ENCODE measurements at places on chromosomes 2 and 18.

DNA sequence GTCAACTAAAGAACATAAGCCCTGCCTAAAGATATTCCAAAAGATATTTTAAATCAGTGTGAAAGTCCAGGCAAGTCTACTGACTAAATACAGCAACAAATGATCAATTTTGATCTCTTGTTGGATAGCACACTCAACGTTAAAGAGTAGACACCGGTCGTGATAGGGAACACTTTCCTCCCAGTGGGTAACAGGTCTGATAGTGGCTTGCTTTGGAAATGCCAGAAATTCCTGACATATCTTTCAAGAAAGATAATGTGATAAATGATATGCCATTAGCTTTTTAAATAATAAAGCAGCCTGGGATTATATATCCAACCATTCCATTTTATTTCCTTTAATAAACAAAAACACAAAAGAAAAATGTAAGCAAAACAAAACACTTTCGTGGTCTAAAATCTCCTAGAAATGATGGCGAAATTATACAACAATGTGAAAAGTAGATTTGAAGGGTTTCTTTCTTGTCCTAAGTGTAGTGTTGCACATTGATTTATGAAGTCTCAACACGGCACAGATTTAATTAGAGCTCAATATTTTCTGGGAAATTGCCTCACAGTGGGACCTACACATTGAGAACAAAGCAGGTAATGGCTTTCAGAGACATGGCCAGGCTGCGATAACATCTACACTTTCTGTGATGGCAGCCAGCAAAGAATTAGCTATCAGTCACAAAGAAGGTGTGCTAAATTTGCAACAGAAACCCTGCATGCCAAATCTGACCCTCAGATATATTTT is 158.6 kb downstream of the PPP1R1C start:
- no peak overlapping the region for H3K4me3 ChIP-seq
- H3K36me3 ChIP-seq: no peaks in the 10 kb centered on the region
- no peak for DNase-seq
- no peaks in the 10 kb centered on the region for H3K4me1 ChIP-seq
- H3K27me3 ChIP-seq: peaks cover 5% of the 10 kb centered on the region

DNA sequence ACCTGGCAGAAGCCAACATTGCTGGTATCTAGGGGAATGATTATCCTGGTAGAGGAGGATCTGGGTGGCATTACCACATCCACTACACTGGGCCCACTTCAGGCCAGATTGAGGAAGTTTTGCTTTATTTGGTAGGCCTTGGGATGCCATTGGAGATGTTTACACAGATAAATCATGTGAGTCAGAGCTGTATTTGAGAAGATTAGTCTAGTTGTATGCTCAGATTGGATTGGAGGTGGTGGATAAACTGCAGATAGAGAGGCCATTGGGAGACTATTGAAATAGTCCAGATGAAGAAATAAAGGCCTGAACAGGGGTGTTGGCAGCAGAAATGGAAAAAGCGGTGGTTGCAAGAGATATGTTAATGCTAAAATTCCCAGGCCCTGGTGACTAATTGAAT is 81.5 kb downstream of the EFEMP1 start:
- H3K36me3 ChIP-seq: no peaks in the 10 kb centered on the region
- no peak overlapping the region for H3K4me3 ChIP-seq
- no peaks in the 10 kb centered on the region for H3K4me1 ChIP-seq
- DNase-seq: no peak
- H3K27me3 ChIP-seq: peaks cover 5% of the 10 kb centered on the region
- no peak overlapping the region for H3K27ac ChIP-seq

DNA sequence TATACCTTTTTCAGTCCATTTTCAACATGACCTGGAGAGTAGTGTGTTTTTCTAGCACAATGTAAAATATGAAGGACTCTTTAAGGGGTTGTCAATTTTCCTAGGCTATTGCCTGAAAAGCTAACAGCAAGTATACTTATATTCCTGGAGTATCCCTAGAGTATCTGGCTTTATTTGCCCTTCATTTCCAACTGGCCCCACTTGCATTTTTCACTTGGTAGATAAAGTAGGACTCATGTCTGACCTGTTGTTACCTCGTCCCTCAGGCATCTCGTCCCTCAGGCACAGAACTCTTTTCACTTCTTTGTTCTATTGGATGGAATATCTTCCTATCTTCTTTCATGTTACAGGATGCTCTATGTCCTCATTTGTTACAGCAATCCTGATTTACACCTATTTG is 69.2 kb downstream of the SPAG16 start:
- H3K27ac ChIP-seq: no peak overlapping the region
- no peak overlapping the region for H3K4me3 ChIP-seq
- H3K27me3 ChIP-seq: no peaks in the 10 kb centered on the region
- H3K36me3 ChIP-seq: no peaks in the 10 kb centered on the region
- H3K4me1 ChIP-seq: no peaks in the 10 kb centered on the region
- DNase-seq: no peak

GRCh38 chr18:21599585-21600525 is 649 bp downstream of the ESCO1 start:
- DNase-seq: peak; percentile 45
- peaks cover 6% of the 10 kb centered on the region for H3K36me3 ChIP-seq
- H3K27ac ChIP-seq: peak overlapping the region; percentile 99
- H3K4me1 ChIP-seq: peaks cover 29% of the 10 kb centered on the region
- no peaks in the 10 kb centered on the region for H3K27me3 ChIP-seq

- DNase-seq: no peak
- H3K27ac ChIP-seq: no peak overlapping the region
- no peaks in the 10 kb centered on the region for H3K4me1 ChIP-seq
- no peak overlapping the region for H3K4me3 ChIP-seq
These were observed 667.0 kb downstream of the TSN start for GRCh38 chr2:122422384-122422991.

- no peaks in the 10 kb centered on the region for H3K4me1 ChIP-seq
- H3K27me3 ChIP-seq: peaks cover 9% of the 10 kb centered on the region
- no peak for DNase-seq
These were observed 50.6 kb upstream of the TMEFF2 start for GRCh38 chr2:192245329-192245728.

- no peak overlapping the region for H3K4me3 ChIP-seq
- H3K27ac ChIP-seq: no peak overlapping the region
- H3K36me3 ChIP-seq: no peaks in the 10 kb centered on the region
- no peak for DNase-seq
These were observed 48.5 kb downstream of the SLC5A7 start for GRCh38 chr2:108034843-108035242.

GRCh38 chr2:25388491-25388890 is 46.8 kb upstream of the DNMT3A start:
- no peak for DNase-seq
- no peak overlapping the region for H3K27ac ChIP-seq
- H3K27me3 ChIP-seq: no peaks in the 10 kb centered on the region
- no peak overlapping the region for H3K4me3 ChIP-seq

DNA sequence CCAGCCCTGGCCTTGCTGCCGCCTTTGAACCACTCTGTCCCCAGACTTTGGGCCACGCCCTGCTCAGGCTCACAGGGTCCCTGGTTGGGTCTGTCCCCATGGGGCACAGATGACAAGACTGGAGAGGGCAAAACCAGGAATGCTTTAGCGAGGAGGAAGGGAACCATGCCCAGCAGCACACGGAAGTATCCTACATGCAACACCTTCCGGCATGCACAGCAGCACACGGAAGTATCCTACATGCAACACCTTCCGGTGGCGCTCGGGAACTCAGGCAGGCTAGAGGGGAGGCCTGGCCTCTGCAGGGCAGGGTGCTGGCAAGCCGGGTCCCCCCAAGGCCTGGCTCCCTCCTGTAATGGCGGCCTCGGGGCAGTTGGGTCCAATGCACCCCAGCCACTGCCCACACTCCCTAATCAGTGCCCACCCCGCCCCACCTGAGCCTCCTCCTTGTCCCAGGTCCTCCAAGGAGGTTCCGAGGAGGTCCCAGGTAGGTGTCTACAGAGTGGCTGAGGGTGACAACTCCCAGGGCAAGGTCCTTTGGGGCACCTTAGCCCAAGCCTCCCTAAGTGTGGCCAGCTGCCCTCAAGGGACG is 33.6 kb upstream of the SNED1 start:
- no peaks in the 10 kb centered on the region for H3K36me3 ChIP-seq
- H3K4me1 ChIP-seq: peaks cover 4% of the 10 kb centered on the region
- no peak overlapping the region for H3K27ac ChIP-seq
- DNase-seq: no peak

DNA sequence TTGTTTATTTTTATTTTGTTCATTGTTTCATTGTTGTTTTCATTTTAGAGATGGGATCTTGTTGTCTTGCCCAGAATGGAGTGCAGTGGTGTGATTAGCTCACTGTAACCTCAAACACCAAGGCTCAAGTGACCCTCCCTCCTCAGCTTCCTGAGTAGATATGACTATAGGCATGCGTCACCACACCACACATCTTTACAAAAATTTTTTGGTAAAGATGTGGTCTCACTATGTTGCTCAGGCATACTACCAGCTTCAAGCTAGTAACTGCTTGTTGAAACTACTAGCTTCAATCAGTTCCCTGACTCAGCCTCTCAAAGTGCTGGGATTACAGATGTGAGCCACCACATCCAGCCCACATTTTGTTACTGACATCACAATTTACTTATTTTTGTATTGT is 14.8 kb downstream of the FAM237A start:
- H3K27ac ChIP-seq: no peak overlapping the region
- no peaks in the 10 kb centered on the region for H3K27me3 ChIP-seq
- no peak overlapping the region for H3K4me3 ChIP-seq
- no peak for DNase-seq
- H3K36me3 ChIP-seq: no peaks in the 10 kb centered on the region
- H3K4me1 ChIP-seq: no peaks in the 10 kb centered on the region

DNA sequence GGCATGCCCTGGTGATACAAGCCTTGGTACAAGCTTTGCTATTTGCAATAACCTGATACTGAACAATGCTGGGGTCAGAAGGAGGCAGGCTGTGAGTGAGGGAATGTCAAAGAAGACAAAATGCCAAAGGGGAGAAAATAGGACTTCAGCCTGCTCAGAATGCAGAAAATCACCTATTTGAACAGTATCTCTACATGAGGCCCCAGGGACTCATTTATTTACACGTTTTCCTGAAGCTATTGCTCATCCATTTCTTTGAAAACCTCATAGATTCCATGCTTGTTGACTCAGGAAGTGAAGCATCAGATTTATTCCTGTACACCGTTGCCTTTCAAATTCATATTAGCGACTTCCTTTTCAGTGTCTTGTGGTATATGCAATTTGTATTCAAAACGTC is 69.4 kb upstream of the CBLN2 start:
- no peaks in the 10 kb centered on the region for H3K27me3 ChIP-seq
- H3K4me3 ChIP-seq: no peak overlapping the region
- no peaks in the 10 kb centered on the region for H3K4me1 ChIP-seq
- no peaks in the 10 kb centered on the region for H3K36me3 ChIP-seq

DNA sequence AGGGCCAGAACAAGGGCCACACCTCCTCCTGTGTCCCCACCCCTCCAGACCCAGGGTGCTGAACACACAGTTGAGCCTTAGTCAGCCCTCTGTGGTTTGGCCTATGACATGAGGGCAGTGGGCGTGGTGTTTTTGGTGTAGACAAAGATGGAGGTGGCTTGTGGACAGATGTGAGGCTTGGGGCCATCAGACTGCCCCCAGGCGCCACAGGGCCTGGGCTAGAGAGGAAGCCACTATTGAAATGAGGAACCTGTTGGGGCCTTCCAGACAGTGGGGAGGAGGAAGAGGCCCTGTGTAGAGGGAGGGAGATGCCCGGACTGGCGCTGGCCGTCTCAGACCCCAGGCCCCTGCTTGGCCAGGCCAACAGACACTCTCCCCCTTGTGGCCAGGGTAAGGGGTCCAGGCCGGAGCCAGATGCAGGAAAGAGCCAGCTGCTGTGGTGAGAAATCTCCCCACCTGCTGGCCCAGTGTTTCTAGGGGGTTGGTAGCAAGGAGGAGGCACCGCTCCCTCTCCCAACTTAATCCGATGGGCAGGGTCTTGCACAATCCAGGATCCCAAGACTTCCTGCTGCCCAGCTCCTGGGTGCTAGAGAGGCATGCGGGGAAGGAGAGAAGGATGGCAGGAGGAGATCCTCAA is 53.8 kb downstream of the SMAD7 start:
- no peak for DNase-seq
- H3K4me1 ChIP-seq: peaks cover 14% of the 10 kb centered on the region
- H3K4me3 ChIP-seq: no peak overlapping the region
- H3K27me3 ChIP-seq: no peaks in the 10 kb centered on the region
- no peaks in the 10 kb centered on the region for H3K36me3 ChIP-seq

- H3K36me3 ChIP-seq: no peaks in the 10 kb centered on the region
- no peak for DNase-seq
- H3K4me1 ChIP-seq: peaks cover 3% of the 10 kb centered on the region
- no peak overlapping the region for H3K27ac ChIP-seq
- H3K4me3 ChIP-seq: no peak overlapping the region
These were observed 551.4 kb downstream of the NRXN1 start for GRCh38 chr2:50480507-50480906.

GRCh38 chr18:33469699-33470098 is 29.2 kb upstream of the CCDC178 start:
- no peaks in the 10 kb centered on the region for H3K4me1 ChIP-seq
- H3K4me3 ChIP-seq: no peak overlapping the region
- no peak overlapping the region for H3K27ac ChIP-seq

GRCh38 chr2:213189001-213189899 is 37.8 kb upstream of the IKZF2 start:
- no peaks in the 10 kb centered on the region for H3K4me1 ChIP-seq
- no peak overlapping the region for H3K4me3 ChIP-seq
- DNase-seq: no peak
- peaks cover 7% of the 10 kb centered on the region for H3K27me3 ChIP-seq
- no peak overlapping the region for H3K27ac ChIP-seq

DNA sequence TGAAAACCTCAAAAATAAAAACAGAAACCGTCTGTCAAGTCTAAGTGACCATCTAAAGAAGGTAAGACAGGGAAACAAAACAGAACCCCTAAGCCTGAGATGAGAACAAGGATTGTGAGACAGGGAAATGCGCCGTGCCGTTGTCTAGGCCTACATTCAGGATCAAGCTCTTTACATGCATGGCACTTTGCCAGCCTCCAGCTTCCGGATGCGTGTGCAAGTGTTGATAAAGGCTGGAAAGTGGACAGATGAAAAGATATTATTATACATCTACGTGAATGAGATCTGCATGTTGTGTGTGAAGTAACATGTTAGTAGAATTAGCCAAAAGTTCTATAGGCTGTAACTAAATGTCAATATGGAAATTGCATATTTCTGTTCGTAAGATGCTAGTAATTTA is 28.6 kb upstream of the TMEM87B start:
- no peak overlapping the region for H3K27ac ChIP-seq
- no peaks in the 10 kb centered on the region for H3K4me1 ChIP-seq
- H3K36me3 ChIP-seq: no peaks in the 10 kb centered on the region
- no peak overlapping the region for H3K4me3 ChIP-seq

DNA sequence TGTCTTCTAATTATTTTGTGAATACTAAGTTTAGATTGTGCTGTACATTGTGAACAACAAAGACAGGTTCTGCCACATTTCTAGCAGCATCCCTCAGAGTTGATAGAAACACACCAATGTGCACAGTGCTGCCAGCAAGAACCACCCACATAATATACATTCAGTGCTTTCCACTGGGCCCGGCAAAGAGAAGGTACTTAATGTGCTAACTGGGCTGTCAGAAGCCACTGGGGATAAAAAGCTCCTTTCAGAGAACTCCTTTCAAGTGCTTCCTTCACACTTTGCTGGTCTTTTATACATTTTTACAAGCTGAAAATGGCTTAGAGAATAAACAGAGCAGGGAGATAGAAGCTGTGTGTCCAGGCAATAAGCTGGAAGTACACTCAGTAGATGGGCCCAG is 58.0 kb upstream of the CAPN13 start:
- no peak overlapping the region for H3K27ac ChIP-seq
- peaks cover 13% of the 10 kb centered on the region for H3K4me1 ChIP-seq
- no peaks in the 10 kb centered on the region for H3K36me3 ChIP-seq
- H3K27me3 ChIP-seq: peaks cover 33% of the 10 kb centered on the region
- DNase-seq: no peak
- H3K4me3 ChIP-seq: no peak overlapping the region

Data from T-helper 17 cell (primary cell).